ENCODE measurements at places on chromosomes 11 and 22.
A peak's percentile ranks its signal among the peaks of the same experiment; 100 is the strongest.

DNA sequence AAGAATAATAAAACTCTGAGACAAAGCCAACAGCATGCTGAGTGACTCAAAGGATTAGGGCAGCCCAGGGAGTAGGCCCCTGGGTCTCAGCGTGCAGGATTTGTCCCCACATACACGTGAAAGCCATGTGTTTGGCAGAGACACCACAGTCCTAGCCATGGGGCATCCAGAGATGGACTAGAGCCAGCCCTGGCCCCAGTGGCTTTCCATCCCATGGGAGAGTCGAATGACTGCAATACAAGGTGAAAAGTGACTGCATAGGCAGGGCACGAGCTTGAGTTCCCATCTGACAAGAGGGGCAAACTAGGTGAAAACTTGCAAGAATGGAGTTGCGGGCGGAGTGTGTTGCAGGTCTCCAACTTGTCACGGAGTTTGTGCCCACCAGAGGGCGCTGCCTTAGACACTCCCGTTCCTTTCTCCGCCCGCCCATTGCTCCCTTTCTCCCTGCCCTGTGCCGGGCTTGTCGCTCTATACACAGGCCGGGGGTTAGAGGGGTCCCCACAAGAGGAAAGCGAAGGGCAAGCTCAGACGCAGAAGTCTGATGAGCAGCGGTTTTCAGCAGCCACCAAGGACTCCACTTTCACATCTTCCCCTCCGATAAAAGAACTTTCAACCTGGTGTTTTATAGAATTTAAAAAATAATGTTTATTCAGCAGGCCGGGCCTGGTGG, 24.2 kb downstream of the TSKU start:
- peak; percentile 98 for DNase-seq

DNA sequence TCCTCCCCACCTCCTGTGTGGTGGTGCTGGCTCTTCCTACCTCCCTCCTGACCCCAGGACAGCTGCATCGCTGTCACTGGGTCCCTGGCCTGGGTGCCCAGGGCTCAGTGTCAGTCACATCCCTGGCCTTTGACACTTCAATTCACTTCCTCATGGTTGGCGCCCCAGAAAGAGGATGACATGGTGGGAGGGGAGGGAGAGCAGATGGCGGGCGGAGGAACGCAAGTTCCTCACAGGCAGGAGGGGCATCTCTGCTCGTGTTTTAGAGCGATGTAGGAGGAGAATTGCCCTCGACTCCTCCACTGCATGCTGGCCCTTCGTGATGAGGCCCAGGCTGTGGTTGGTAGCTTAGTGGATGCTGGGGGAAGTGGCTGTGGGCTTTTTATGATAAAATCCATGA, 35.1 kb upstream of the KRTAP5-7 start:
- DNase-seq: no peak

DNA sequence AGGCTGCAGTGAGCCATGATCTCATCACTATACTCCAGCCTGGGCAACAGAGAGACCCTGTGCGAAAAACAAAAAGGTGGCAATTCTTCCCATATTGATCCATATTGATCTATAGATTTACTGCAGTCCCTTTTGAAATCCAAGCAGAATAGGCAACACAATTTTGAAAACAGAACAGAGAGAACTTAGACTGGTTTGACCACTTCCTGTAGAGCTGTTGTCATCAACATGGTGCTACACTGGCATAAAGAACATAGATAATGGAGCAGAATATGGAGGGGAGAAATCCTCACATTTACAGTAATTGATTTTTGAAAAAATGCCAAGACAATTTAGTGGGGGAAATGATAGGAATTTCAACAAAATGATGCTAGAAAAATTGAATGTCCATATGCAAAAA, 34.1 kb downstream of the GRK3 start:
- DNase-seq: no peak

GRCh38 chr22:36425977-36426523, 38.3 kb upstream of the MYH9 start:
- peak; percentile 72 for DNase-seq

DNA sequence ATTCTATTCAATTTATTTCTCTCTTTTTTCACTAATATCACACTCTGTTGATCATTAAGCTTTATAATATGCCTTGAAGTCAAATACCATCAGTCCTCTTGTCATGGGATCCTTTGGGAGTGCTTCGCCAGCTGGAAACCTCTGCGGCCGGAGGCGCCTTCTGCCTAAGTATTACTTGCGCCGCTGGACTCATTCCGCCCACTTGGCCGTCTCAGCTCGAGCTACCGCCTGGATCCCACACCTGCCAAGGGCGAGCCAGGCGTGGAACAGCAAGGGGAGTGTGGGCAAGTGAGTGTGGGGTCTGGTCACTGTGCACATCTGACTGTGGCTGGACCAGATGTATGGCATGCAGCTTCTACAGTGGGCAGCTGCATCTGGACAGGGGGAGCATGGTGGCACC, 9.1 kb upstream of the MAP6 start:
- DNase-seq: no peak

DNA sequence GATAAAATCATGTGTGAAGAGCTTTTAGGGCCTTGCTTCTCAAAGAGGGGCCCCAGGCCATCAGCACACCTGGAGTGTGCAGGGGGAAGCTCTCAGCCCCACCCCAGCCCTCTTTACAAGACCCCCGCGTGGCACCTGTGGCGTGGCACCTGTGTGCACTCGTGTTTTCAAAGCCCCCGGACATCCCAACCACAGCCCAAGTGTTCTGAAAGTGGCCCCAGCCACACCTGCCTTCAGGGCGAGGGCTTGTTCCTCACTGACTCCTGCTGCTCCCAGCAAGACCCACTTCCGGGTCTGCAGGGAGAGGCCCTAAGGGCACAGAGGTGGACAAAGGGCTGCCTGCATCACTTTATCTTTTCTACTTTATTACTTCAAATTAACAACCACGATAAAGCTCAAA, 17.5 kb upstream of the TMEM184B start:
- DNase-seq: no peak

GRCh38 chr11:78277314-78277994, 88.7 kb downstream of the USP35 start:
- DNase-seq: no peak

DNA sequence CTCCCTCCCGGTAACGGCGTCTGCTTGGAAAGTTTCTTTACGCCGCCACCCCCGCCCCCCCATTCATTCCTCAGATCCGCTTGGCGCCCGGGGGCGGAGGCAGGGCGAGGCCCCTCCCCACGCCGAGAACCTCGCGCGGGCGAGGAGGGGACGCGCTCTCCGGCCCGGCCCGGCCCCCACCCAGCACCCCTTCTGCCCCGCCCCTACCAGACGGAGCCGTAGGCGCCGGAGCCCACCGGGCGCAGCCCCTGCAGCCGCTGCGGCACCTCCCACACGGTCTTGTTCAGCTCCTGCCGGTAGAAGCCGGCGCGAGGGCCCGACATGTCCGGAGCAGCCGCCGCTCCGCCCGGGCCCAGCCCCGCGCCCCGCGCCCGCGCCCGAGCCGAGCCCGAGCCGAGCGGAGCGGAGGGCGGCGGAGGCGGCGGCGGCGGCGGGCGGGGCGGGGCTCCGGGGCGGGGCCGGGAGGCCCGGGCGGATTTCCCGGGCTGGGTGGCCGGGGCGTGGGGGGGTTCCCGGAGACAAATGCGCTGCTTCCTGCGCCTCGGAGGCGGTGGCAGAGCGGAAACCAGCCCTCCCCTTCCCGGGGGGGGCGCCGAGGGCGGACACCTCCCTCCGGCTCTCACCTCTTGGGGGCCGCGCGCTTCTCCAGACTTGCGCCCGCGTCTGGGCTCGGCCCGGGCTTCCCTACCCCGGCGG, at the start of gene MAPK11:
Gene MAPK11, minus strand, starts transcription at position 411 of the 696 bp plus-strand sequence. Its CDS starts 88 bp downstream, at position 323.
- peak; percentile 37 for DNase-seq

GRCh38 chr11:68655406-68655805, 28.9 kb upstream of the GAL start:
- no peak for DNase-seq

- DNase-seq: peak; percentile 80
Observed at GRCh38 chr11:30917859-30918478, 331.8 kb upstream of the MPPED2 start.

DNA sequence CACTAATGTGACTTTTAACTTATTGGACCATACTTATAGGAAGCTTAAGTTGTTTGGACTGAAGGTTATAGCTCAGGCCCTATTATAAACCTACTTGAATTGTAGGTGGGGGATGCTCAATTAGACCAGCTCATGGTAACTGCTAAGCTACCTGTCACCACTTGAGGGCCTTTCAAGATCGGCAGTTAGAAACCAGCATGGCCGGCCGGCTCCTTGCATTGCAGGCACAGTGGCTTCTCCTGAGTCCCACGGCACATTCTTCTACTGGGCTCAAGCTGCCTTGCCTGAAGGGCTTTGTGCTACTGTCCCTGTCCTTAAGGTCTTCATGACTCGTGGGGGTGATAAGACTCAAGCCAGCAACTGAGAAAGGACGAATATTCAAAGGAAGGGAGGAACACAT, 70.8 kb downstream of the TBC1D22A start:
- DNase-seq: no peak

DNA sequence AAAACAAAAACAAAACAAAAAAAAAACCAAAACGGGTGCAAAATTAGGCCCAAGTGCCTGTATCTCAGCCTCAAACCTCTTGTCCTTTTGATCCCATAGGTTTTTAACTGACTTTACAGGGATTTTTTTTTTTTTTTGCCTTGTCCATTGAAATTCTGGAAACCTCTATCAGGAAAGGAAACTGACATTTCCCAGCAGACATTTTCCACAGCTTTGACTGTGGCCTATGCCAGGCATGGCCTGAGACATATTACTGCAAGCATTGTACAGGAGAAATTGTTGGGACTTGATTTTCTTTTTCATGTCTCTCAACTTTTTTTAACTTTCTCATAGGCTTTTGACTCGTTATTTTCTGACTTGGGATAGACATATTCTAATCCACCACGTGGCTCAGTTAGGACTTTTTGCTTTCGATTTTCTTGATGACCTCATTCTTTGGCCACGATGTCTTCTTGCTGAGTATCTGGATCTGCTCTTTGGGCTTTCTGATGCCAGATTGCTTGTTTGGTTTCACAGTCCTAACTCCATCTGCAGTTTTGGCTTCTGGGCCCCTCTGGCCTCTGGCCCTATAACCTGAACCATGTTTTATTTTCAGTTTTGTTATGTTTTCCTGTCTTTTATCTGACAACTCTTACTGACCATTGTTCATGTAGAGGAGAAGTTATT, 336.1 kb upstream of the C11orf87 start:
- DNase-seq: peak; percentile 90

DNA sequence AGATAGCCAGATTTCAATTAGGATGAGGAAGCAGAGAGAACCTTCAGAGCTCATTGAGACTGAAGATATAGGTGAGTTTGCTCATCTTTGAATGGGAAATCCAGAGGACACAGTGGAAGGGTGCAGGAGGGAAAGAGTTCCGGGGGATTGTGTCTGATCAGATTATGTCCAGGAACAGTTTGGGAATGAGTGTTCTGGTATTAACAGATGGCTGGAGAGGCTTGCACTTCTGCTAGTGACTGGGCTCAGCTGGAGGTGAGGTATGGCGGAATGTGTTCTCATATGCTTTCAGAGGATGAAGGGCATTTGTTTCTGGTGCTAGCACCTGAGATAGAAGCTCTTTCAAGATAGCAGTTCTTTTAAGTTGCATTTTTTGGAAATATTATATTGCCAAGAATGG, 27.6 kb downstream of the ALKBH3 start:
- no peak for DNase-seq

DNA sequence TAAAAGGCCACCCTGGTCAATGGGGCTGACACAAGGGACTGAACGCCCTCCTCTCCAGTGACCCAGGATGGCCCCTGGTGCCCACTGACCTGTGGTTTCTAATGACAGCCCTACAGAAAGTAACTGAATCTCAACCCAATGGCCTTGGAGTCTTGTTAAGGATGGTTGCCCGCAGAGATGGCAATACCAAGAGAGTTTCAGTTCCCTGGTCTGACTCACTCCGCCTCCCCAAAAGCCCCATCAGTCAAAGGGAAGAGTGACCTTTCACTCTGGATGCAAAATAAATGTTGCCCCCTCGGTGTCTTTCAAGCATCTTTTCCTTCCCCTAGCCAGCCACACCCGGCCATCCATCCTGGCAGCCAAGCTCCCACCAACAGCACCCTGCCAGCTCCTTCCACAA, 57.7 kb upstream of the ISX start:
- no peak for DNase-seq

GRCh38 chr11:77580712-77581337, 8.9 kb upstream of the AQP11 start:
- DNase-seq: peak; percentile 90

DNA sequence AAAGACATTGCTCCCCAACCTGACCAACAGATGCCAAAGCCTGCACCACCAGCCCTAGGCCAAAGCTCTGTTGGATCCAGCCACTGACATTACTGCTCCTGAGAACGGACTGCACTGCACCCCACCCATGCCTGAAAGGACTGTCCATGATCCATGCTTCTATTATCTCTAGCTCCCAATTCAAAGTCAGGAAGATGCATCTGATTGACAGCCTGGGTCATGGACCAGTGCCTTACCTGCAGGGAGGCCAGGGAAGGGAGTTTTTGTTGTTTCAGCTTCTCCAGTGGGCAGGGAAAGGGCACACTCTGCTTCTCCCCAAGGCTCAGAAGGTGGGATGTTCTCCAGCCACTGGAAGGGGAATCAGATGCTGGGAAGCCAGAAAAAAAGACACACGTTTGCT, 4.8 kb upstream of the PRDM11 start:
- no peak for DNase-seq
